Activated T-cell treated with anti-CD3 and anti-CD28 coated beads, Interleukin-2, amount 50 U/mL, for 24 hours (primary cell): ENCODE measurements at places on chromosomes 11 and 22.

DNA sequence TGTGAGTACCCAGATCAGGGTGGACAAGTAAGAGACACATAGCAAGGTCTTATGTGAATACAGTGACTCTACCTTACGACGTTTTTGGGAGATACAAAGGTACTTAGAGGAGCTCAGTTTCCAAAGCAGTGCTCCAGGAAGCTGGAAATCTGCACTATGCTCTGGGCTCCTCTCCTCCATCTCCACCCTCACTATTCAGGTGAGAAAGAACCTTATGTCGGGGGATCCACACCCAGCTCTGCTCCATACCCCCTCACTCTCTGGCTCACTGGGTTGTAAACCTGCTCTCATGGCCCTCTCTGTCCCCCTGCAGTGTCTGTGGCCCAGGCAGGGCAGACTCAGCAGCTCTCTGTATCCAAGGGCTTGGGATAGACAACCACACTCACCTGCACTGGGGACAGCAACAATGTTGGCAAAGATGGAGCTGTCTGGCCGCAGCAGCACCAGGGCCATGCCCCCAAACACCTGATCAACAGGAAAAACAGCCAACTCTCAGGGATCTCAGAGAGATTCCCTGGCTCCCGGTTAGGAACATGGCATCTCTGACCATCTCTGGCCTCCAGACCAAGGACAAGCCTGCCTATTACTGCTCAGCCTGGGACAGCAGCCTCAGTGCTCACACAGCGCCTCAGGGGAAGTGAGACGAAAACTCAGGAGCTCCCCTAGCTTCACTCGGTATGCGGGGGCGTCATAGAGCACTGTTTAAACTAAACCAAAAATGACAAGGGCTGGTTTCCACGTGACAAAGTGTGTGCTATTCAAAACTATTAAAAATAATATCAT, 60.9 kb upstream of the TOP3B start:
- DNase-seq: no peak

- DNase-seq: no peak
Measured at GRCh38 chr11:101915791-101916291, 481 bp downstream of the ANGPTL5 start.

DNA sequence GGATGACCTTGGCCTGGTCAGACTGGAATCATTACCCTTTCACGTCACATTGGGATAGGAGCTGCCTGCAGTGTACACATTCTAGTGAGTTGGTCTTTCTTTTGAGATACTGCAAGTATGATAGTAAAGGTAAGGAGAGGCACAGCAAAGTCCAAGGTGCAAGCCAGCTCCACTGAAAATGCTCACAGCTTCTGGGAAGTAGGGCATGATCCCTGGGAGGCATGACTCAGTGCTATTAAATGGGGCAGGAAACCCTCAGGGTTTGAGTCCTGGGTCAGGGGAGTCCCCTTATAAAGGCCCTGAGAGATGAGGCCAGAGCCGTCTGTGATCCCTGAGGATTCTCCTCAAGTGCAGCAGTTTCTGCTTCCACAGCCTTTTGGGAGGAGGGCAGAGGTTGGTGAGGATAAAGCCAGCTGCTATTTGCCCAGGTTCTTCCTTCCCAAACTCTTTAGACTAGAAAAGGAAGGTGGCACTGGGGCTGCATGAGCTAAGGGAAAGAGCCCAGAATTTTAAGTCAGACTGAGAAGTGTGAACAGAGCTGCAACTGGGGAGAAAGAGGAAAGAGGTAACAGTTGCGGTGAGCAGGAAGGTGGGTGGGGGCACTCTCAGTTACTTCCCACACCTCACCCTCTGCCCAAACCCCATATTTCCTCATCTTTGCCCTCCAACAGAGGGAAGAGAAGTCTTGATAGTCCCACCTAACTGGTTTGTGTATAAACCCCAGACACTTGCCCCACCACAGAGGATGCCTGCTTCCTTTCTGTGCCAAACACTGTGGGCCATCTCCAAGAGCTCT, 14.4 kb upstream of the OR52K1 start:
- DNase-seq: no peak

GRCh38 chr11:127625402-127625801, 624.8 kb upstream of the KIRREL3 start:
- DNase-seq: no peak

DNA sequence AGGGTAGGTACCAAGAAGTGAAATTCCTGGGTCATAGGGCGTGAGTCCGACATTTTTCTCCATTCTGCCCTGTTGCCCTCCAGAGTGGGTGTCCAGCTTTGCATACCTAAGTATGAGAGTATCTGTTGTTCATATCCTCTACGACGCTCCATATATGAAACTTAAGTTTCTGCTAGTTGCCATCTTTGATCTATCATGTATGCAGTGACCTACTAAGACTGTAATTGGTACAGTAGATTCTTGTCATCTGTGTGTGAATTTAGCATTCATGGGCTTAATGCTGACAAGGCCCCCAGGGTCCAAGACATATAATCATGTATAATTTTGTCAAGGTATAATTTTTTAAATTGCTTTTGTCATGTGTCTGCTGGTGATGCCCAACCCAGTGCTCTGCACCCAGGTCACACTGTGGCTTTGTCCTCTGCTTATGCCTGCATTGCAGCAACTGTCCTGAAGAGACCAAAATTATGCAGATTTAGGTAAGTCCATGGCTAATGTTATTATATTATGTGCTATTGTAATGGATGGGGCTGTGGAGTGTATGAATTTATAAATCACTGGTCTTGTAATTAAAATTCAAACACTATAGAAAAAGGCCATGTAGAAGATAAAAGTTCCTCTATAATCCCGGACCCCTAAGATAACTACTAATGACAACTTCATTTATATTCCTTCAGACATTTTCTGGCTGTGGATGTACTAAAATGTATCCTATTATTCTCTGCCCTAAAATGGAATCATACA, 12.2 kb downstream of the NEAT1 start:
- DNase-seq: no peak
